Spinal cord (tissue), 10 donors: ENCODE measurements at places on chromosomes 3 and 15. TPM values are rescaled to one million over a fixed set of nuclear protein-coding genes. Genes with fewer than 3 reads are reported as not detected.
A peak's percentile ranks its signal among the peaks of the same experiment; 100 is the strongest.

The SLC9C1 gene
- polyA plus RNA-seq = 0.12 TPM

The HESX1 gene
- polyA plus RNA-seq = 2.1 TPM

The LRRC2 gene
- 3.3 TPM for polyA plus RNA-seq

The MYO5A gene
- 110 TPM for polyA plus RNA-seq

The ANP32A gene
- 167 TPM for polyA plus RNA-seq

The PRSS50 gene
- polyA plus RNA-seq = 0.59 TPM

The EEF1AKMT4 gene
- 1.9 TPM for polyA plus RNA-seq

The MRAS gene
- 83.9 TPM for polyA plus RNA-seq

The ZPLD1 gene
- 1.0 TPM for polyA plus RNA-seq

The YEATS2 gene
- 40.8 TPM for polyA plus RNA-seq

GRCh38 chr3:194869482-194870169, 183.9 kb downstream of the FAM43A start:
- DNase-seq = no peak

DNA sequence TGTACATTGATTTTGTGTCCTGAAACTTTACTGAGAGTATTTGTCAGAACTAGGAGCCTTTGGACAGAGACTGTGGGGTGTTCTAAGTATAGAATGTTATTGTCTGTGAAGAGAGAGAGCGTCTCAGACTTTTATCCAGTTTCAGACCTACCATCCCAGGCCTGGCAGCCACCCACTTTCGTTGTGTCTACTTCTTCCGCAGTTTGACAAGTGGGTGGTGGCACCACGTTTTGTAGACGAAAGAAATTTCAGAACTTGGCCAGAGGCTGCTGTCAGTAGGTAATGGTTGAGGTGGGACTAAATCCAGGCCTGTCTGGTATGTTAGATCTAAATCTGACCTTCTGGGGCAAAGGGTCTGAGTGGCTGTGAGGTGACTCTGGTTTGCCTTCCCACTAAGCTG, 13.4 kb upstream of the TRAK1 start:
- no peak for DNase-seq

DNA sequence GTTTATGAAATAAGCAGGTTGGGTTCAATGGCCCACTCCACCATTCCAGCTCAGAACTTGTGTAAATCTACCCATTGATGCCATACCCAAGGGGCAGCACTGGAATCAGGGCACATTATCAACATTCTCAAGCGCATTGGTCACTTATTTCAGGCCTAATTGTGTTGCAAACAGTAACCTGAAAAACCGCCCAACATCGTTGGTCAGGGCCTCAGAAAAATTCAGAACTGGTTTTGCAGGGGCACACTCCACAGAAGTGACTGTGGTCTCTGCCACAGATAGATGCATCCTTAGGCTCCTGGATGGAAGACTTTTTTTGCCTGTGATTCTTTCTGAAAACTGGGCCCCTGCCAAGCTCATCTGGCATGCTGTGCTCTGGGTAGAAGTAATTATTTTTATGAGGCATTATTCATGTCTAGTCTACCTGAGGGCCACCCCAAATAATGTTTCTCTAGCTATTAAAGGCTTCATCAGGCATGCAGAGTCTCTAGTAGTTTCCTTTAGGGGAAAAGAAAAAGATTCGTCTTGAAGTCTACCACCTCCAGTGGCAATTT, 21.7 kb upstream of the LRTM1 start:
- DNase-seq = no peak

- DNase-seq = no peak
These were observed 17.0 kb downstream of the PEAK1 start for GRCh38 chr15:77402740-77403379.

- peak; percentile 93 for DNase-seq
These were observed at the start of gene TATDN2 for GRCh38 chr3:10248184-10248983. TSS of gene TATDN2 (plus strand) at chr3:10248459. CDS start at chr3:10249201, 742 bp downstream.

DNA sequence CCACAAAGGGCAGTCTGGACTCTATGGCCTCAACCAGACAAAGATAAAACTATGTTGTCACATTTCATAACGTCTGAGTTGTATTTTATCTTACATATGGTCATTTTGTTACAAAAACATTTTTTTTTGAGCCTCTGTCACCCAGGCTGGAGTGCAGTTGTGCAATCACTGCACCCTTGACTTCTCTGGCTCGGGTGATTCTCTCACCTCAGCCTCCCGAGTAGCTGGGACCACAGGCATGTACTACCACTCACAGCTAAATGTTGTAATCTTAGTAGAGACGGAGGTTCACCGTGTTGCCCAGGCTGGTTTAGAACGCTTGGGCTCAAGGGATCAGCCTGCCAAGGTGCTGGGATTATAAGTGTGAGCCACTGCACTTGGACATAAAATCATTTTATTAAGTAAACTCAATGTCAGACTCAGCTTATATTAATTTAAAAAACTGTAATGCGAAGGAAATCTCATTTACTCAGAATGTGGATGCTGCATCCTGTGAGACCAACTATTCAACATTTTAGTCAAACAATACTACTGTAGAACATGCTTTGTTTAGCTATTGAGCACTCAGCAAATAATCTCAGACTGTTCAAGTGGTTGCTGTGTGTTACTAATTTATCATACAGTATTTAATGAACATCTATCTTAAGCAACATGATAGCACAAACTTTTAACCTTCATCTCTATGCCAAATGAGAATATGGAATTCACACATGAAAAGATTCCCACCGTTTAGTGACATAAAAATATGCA, 209.2 kb downstream of the TBL1XR1 start:
- no peak for DNase-seq

DNA sequence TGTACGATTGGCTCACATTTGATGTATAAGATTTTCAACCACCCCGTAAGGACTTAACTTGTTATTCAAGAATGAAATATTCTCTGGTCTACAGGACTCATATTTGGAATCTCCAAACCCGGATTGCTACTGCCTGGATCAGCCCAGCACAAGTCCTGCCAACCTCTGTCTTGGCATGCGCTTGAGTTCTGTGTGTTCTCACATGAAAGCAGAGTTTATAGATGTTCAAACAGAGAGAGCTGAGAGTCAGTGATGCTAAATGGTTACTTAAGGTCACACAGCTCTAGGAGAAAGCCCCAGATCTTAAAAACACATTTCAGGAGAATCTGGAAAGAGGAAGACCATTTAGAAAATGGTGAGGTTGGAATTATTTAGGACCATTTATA, 268.0 kb upstream of the TBL1XR1 start:
- no peak for DNase-seq

DNA sequence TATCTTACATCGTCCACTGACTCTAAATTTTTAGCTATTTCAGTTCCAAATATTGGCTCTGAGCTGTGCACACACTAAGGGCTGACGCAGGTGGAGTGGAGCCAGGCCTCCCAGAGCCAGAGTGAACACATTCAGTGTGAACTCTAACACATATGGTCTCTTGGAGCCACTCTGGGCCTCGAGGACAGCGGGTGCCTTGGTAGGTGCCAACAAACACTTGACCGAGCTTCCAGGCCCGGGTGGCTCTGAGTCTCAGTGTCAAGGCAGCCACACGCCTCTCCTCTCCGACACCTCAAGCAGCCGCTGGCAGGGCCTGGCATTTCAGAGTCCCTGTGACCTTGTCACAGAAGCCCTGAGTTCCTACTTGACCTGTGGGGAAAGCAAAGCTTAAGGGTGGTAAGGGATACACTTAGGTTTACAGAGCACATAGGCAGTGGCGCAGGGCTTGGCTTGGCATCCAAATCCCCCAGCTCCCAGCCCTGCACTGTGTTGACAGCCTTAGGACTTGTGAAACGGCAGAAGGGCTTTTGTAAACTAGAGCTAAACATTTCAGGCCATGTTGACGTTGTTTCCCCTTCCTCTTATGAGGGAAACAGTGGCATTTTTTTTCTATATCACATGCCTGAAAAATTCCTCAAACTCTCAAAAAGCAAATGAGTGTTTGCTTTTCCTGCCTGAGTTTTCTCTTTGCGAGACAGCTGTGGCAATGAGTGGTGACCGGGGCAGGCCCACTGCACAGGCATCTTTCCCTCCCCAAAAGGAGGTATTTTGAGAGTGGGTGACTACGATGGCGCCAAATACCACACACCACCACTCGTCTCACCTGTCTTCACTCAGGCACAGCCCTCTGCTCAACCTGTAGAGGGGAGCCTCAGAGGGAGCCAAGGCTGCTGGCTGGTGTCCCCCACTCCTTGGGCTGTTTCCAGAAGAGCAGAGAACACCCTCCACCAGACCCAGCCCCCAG, 60.8 kb downstream of the DAPK2 start:
- no peak for DNase-seq

GRCh38 chr3:167913219-167913835, 177.8 kb downstream of the SERPINI1 start:
- DNase-seq = no peak

DNA sequence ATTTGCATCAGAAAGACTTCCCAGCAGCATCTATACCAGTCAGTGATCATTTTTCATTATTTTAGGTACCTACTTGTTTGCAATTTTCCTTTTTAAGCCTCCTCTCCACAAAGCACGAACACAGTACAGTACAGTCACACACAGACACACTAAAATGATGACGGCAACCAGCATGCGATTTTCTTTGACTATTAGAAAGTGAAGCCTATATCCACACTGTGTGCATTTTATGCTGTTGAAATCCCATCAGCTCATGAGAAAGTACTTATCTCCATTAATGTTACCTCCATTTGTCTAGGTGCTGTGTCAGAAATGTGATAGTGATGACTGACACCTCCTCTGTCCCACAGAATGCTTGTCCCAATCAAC, 294.7 kb upstream of the MEIS2 start:
- no peak for DNase-seq

- DNase-seq = no peak
These were observed 234.0 kb downstream of the NR2F2 start for GRCh38 chr15:96564546-96564945.

DNA sequence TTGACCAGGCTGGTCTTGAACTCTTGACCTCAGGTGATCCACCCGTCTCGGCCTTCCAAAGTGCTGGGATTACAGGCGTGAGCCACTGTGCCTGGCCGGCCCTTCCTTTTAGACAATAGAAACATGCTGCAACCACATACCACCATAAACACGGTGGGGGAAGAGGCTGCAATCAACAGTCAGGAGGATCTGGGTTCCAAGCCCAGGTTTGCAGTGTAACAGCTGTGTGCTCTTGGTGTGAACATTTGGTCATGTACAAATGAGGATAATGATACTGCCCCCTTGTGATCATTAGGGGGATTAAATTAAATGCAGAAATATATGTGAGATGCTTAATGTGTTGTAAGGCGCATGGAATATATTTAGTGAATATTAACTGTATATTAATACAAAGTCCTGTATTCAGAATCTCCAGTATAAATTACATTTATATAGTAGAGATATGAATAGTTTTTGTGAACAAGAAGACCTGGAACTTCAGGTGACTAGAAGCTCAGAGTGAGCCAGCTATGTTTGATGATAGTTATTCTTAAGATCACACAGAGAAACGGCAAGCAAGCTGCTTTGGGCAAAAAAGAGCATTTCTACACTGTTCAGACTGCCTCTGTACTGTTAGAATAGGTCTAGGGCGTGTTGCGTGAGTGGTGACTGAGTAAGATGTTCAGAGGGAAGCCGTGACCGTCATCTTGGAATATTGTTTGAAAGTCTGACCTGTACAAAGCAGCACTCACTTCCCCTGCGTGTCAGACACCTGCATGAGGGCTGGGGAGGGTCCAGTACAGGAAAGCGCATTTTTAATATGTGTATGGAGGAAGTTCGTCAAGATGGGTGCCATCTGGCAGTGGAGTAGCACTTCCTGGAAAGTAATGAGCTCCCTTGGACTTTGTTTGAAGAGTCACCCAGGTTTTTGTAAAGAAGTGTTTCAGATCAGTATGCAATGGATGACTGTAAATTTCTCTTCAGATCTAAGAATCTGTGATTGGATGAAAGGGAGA, 125.8 kb downstream of the PGPEP1L start:
- DNase-seq = peak; percentile 48

- no peak for DNase-seq
These were observed 16.0 kb upstream of the MRPS22 start for GRCh38 chr3:139327861-139328260.

GRCh38 chr3:53145713-53146080, 15.3 kb upstream of the PRKCD start:
- no peak for DNase-seq

- DNase-seq = no peak
These were observed 287.7 kb downstream of the RORA start for GRCh38 chr15:60941448-60941847.

DNA sequence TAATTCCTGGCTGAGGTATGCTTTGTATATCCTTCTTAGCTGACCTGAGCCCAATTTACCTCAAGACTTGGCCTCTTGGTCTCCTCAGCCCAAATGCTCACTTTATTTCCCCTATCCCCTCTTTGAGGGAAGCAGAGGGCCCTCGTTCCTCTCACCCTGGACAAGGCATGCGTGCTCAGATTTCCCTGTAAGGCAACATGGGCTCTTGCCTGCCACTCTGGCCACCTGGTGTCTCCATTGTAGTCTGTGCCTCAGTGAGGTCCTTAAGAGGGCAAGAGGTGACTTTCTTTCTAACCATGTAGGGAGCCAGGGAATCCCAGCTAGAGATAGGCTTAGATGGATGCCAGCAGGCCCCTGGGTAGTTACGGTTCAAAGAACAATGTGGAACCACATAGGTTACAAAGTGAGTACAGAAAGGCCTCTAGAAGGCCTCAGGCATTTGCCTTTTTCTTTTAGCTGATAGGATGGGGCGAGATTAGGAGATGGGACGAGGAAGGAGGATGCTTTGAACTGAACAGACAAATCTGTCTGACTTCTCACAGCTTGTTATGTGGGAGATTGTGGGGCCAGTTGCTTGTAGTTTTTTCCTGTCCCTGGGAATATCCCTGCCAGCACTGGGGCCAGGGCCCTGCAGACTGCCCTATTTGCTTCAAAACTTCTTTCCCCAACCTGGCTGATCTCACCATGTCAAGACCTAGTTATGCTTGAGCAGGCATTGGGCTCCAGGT, 1.1 kb upstream of the INTS14 start:
- peak; percentile 2 for DNase-seq

- DNase-seq = no peak
These were observed 22.4 kb downstream of the RCN2 start for GRCh38 chr15:76953913-76954312.

GRCh38 chr3:113193719-113194118, 17.6 kb upstream of the BOC start:
- DNase-seq = no peak

DNA sequence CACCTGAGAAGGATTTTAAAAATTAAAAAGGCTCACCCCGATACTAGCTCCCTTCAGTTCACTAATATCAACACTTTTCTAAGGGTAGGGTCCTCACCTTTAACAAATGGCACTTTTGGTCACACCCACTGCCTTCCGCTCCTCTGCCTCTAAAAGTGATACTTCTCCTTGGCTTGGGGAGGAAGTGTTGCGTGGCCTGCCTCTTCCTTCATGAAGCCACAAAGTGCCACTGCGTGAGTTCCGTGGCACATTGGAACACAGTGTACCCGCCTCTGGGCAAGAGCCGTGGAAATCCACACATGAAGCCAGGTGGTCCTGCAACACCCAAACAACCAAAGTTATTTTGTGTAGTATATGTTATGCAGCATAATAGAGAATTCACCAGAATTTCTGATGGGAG, 3.9 kb downstream of the B4GALT4 start:
- no peak for DNase-seq

- DNase-seq = no peak
These were observed 53.9 kb upstream of the ZBED2 start for GRCh38 chr3:111648991-111649579.

GRCh38 chr3:129746629-129747028, 140.2 kb upstream of the PLXND1 start:
- DNase-seq = no peak

GRCh38 chr3:110925798-110926197, 145.8 kb upstream of the NECTIN3 start:
- no peak for DNase-seq

GRCh38 chr3:14509796-14510100, 30.4 kb downstream of the GRIP2 start:
- no peak for DNase-seq

- DNase-seq = no peak
These were observed 59.2 kb upstream of the ABHD17C start for GRCh38 chr15:80635953-80636352.
